ENCODE measurements at places on chromosomes 11 and 22. TPM values are rescaled to one million over a fixed set of nuclear protein-coding genes. Genes with fewer than 3 reads are reported as not detected.

Gene ASCL2
- total RNA-seq, result not detected

DNA sequence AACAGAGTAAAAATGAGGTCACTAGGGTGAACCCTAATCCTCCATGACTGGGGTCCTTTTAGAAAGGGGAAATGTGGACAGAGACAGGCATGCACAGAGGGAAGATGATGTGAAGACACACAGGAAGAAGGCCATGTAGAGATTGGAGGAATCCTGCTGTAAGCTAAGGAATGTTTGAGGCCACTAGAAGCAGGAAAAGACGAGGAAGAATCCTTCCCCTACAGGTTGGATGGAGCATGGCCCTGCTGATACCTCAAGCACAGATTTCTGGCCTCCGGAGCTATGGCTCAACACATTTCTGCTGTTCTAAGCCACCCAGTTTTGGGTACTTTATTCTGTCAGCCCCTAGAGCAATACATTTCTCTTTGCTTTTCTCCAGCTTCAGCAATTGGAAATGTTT is 486.9 kb downstream of the MIAT start:
- DNase-seq, result no peak

Gene TYR
- total RNA-seq, result not detected

Gene ARHGAP42
- 11.9 TPM for total RNA-seq

Gene MPPED1
- total RNA-seq, result 0.06 TPM

Gene MIOX
- total RNA-seq, result not detected

Gene SLC22A9
- not detected for total RNA-seq

All from glomerular endothelial cell (primary cell).